CD4-positive, alpha-beta T cell (primary cell): ENCODE measurements at places on chromosomes 7 and 10.

GRCh38 chr7:26081638-26082037 is 70.4 kb upstream of the NFE2L3 start:
- H3K36me3 ChIP-seq: no peaks in the 10 kb centered on the region
- H3K4me1 ChIP-seq: peaks cover 4% of the 10 kb centered on the region
- peaks cover 26% of the 10 kb centered on the region for H3K27me3 ChIP-seq
- H3K27ac ChIP-seq: no peak overlapping the region
- no peak overlapping the region for H3K4me3 ChIP-seq

GRCh38 chr7:102431617-102432298 is 1.6 kb upstream of the ORAI2 start:
- peak overlapping the region; percentile 26 for H3K4me3 ChIP-seq
- peaks cover 85% of the 10 kb centered on the region for H3K4me1 ChIP-seq
- DNase-seq: peak; percentile 68
- H3K36me3 ChIP-seq: no peaks in the 10 kb centered on the region
- H3K27ac ChIP-seq: peak overlapping the region; percentile 92

DNA sequence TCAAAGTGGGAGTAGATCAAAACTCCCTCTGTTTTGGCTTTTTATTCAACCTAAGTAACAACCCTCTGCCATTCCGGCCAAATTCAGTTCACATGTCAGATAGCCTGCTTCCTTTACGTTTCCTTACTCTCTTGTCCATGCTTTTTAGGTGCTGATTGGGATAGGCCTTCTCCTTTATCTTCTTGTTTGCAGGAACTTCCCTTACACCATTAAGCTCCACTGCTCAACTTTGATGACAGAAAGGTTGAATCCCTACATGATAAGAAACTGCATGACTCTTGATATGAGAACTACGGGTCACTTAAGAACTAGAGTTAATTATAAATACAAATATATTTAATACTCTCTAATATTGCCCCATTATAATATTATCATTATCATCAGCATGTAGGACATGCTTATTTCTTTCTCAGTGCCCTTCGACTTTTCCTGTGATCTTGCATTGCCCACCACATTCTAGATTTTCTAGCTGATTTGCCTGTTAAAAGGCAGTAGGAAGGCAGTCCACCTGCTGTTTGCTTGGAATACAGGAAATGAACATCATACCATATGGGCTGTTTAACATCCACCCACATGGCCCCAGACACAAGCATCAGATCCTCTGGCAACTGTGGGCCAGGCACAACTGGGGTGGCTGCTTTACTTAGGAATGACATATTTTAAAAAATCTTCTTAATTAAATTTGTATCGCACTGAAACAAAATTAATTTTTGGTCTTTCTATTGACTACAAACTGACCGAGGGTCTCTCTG is 59.7 kb upstream of the CCDC6 start:
- H3K27me3 ChIP-seq: no peaks in the 10 kb centered on the region
- no peaks in the 10 kb centered on the region for H3K36me3 ChIP-seq
- H3K4me1 ChIP-seq: no peaks in the 10 kb centered on the region
- DNase-seq: no peak
- H3K27ac ChIP-seq: no peak overlapping the region
- no peak overlapping the region for H3K4me3 ChIP-seq

GRCh38 chr10:23585186-23585585 is 146.3 kb downstream of the OTUD1 start:
- no peak for DNase-seq
- no peaks in the 10 kb centered on the region for H3K36me3 ChIP-seq
- no peak overlapping the region for H3K27ac ChIP-seq
- H3K4me1 ChIP-seq: no peaks in the 10 kb centered on the region
- no peak overlapping the region for H3K4me3 ChIP-seq

DNA sequence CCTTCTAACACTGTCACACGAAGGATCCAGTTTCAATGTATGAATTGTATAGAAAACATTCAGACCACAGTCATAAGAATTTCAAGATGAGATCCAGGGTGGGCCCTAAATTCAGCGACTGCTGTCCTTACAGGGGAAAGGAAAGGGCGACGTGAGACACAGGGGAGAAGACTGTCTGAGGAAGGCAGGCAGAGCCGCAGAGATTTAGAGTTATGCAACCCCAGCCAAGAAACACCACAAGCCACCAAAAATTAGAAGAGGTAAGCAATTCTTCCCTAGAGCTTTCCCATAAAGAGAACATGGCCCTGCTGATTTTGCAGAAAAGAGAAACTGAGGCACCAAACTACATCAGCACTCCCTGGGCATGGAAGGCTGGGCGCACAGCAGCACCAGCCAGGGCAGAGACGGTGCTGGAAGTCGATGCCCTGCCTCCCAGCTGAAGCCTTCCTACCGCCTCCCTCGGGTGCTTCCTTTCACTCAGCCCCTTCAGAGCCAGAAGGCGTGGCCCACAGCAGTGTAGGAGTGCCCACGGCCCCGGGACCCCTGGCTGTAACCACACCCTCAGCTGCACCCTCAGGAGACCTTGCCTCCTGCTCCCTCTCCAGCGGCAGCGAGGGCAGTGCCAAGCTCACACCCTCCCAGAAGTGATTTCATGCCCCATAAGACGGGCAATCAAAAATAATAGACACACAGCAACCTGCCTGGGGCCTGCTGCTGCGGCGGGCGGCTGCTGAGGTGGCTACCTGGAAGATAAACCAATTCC is 81.0 kb upstream of the LRRC4 start:
- H3K27me3 ChIP-seq: no peaks in the 10 kb centered on the region
- no peak overlapping the region for H3K4me3 ChIP-seq
- peaks cover 58% of the 10 kb centered on the region for H3K4me1 ChIP-seq
- H3K27ac ChIP-seq: no peak overlapping the region

DNA sequence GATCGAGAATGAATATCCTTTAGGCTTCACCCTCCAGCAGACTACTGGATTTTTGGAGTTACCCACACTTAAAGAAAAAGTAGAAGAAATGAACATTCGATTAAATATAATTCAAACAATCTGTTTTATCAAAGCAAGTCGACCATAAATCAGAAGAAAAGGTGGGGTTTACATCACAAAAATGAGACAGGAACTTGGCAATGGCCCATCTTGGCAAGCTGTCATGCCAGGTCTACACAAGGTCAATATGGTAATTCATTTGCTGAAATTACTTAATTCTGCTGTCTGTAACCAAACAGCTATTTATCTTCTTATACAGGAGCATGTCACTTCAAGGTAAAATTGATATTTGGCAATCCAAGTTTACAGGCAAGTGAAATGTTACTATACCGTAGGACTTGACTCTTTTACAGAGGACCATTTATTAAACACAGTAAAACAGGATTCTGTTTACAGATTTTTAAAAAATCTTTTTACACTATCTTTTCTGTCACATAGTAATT is 640.6 kb upstream of the NRP1 start:
- no peak for DNase-seq
- H3K27ac ChIP-seq: no peak overlapping the region
- H3K36me3 ChIP-seq: no peaks in the 10 kb centered on the region
- H3K4me1 ChIP-seq: no peaks in the 10 kb centered on the region

DNA sequence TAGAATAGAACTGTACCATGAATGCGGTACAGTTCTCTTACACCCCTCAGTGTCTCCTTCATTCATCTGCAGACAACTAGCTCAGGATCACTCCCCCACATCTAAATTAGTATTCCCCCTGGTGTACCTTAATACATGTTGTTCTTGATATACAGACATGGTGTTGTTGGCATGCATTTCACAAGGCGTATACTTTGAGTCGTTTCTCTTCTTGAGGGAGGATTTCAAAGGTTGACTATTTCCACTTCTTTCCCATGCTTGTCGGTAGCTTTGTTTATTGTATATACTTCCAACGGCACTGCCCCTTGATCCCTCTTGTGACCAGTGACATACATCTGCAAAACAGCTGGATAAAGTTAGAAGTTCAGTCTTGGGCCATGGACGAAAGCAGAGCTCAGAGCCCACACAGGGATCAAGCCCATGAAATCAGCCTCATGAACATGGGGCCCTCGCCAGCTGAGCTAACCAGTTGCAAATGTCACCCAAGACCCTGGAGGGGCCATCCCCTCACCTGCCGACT is 8.6 kb downstream of the CPA4 start:
- no peaks in the 10 kb centered on the region for H3K27me3 ChIP-seq
- H3K36me3 ChIP-seq: no peaks in the 10 kb centered on the region
- DNase-seq: no peak
- H3K4me1 ChIP-seq: no peaks in the 10 kb centered on the region

- H3K36me3 ChIP-seq: no peaks in the 10 kb centered on the region
- peaks cover 8% of the 10 kb centered on the region for H3K4me1 ChIP-seq
- no peaks in the 10 kb centered on the region for H3K27me3 ChIP-seq
- DNase-seq: no peak
- H3K27ac ChIP-seq: no peak overlapping the region
Measured at GRCh38 chr10:78980354-78980753, 88.4 kb upstream of the ZMIZ1 start.

GRCh38 chr10:102604439-102604841 is 39.8 kb upstream of the TRIM8 start:
- no peak overlapping the region for H3K4me3 ChIP-seq
- DNase-seq: no peak
- H3K27me3 ChIP-seq: no peaks in the 10 kb centered on the region

GRCh38 chr10:112913661-112914287 is 36.3 kb upstream of the TCF7L2 start:
- H3K4me1 ChIP-seq: no peaks in the 10 kb centered on the region
- no peak overlapping the region for H3K4me3 ChIP-seq
- no peaks in the 10 kb centered on the region for H3K27me3 ChIP-seq
- H3K27ac ChIP-seq: no peak overlapping the region
- DNase-seq: no peak

- H3K4me3 ChIP-seq: no peak overlapping the region
- H3K4me1 ChIP-seq: no peaks in the 10 kb centered on the region
- no peaks in the 10 kb centered on the region for H3K27me3 ChIP-seq
- no peak overlapping the region for H3K27ac ChIP-seq
- DNase-seq: no peak
- no peaks in the 10 kb centered on the region for H3K36me3 ChIP-seq
Measured at GRCh38 chr10:108597031-108597430, 1326.3 kb downstream of the XPNPEP1 start.

DNA sequence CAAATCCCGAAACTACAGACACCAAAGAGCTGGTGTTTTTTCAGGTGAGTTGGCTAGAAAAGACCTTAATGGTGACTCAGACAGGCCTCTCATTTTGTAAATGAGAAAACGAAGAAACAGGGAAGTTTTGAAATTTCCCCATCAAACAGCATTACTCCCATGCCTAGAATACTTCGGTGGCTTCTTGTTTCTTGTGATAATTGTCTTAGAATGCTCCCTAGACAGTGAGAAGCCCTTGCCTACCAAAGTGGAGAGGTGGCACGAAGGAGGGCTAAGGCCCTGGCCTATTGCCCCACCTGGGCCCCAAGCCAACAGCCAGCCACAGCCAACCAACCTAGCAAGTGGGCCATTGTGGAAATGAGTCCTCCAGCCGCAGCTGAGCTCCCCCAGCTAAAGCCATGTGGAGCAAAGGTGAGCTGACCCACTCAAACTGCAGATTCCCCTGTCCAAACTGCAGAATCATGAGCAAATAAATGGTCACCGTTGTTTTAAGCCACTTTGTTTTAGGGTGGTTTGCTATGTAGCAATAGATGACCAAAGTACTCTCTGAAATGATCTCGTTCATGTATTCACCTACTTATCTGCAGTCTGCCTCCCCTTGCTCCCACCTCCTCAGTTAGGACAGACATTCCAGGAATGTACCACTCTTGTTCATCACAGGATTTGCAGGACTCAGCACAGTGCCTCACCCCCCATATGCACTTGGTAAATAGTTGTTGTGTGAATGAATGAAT is 97.7 kb upstream of the FGFR2 start:
- H3K4me1 ChIP-seq: no peaks in the 10 kb centered on the region
- H3K36me3 ChIP-seq: no peaks in the 10 kb centered on the region
- H3K4me3 ChIP-seq: no peak overlapping the region

- H3K36me3 ChIP-seq: no peaks in the 10 kb centered on the region
- no peak overlapping the region for H3K4me3 ChIP-seq
- no peaks in the 10 kb centered on the region for H3K27me3 ChIP-seq
- no peak overlapping the region for H3K27ac ChIP-seq
Measured at GRCh38 chr10:89504691-89505090, 30.7 kb downstream of the SLC16A12 start.

DNA sequence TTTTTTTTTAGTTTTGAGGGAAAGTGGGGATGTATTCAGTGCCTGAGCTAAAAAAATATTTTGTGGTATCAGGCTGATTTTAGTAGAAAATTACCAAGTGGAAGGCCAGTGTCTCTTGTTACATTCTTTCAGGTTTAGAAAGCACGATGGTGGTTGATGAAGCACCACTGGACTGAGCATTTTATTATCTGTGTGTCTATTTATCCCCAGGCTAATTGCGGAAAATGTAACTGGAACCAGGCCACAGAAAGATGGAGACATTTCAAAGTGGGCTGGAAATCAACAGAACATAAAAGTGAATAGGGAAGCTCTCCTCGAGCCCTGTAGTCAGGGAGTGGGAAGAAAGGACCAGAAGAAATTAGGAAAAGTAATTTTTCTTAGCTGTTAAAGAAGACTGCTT is 261.0 kb downstream of the STK31 start:
- H3K4me1 ChIP-seq: no peaks in the 10 kb centered on the region
- DNase-seq: no peak
- no peaks in the 10 kb centered on the region for H3K36me3 ChIP-seq
- H3K27ac ChIP-seq: no peak overlapping the region
- no peaks in the 10 kb centered on the region for H3K27me3 ChIP-seq

DNA sequence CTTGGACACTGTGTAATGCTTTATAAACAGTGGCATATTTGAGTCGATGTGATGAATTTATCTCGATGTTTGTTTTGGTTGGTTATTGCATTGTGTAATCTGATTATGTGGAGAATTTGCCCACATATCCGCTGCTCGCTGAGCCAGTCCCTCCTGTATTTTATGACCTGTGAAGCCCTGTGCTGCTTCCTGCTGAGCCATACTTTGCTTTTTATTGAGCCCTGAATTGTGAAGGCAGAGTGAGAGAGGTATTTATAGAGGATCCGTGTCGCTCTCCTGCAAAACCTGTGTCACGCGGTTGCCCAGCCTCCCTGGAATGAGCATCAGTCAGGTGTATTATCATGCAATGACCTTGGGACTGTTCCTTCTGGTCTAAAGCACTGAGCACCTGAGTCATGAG is 253.7 kb downstream of the ARHGAP21 start:
- no peak for DNase-seq
- peaks cover 9% of the 10 kb centered on the region for H3K4me1 ChIP-seq
- H3K36me3 ChIP-seq: no peaks in the 10 kb centered on the region
- H3K4me3 ChIP-seq: no peak overlapping the region
- H3K27me3 ChIP-seq: peaks cover 6% of the 10 kb centered on the region
